ENCODE measurements at places on chromosomes 7 and 10.

DNA sequence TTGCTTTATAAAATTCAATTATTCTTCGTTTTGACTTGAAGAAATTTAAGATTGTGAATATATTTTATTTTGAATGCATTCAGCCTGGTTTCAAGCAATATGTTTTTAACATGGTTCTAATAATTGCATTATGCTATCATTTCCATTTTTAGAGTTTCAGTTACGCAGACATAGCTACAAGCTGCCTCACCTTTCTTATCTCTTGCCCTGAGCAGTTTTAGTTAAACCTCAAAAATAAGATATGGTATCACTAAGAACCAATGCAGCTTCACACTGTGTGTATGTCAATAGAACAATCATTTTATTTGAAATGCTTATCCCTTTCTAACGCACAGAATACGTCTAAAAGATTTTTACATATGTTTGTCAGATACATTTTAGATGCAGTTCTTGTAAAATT is 632.6 kb upstream of the KCND2 start:
- DNase-seq: no peak

DNA sequence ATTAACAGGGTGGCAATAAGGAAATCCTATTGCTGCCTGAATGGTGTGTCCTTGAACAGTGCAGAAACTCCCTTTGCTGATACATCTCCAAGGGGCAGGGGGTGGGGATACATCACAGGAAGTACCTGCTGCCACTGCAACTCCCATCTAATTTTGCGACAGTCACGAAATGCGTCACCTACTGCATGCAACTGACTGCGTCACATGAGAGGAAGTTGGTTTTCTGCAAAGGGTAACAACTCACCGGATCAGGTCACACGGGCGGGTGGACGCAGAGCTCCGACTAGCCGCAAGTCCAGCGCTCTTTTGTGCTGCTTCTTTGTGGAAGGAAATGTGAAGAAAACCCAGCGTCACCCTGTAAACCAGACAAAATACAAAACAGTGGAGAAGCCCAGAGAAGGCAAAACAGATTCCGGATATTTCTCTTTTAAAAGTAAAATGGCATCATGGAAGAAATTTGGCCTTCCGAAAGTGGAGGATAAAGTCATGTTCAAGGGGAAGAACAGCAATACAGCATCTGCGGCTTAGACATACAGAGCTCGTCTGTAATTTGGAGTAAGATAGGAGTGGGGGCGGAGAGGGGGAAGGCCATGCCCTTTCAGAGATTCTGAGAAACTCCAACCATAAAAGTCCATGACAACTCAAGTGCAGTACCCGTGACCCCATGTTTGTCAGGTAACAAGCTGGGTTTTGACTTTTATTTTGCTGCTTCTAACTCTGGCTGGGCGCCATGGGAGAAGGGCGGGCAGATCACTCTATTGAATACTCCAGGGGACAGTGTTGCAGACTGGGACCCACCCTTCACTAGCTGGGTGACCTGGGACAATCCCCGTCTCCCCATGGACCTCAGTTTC is 32.3 kb upstream of the PLEKHS1 start:
- no peak for DNase-seq

DNA sequence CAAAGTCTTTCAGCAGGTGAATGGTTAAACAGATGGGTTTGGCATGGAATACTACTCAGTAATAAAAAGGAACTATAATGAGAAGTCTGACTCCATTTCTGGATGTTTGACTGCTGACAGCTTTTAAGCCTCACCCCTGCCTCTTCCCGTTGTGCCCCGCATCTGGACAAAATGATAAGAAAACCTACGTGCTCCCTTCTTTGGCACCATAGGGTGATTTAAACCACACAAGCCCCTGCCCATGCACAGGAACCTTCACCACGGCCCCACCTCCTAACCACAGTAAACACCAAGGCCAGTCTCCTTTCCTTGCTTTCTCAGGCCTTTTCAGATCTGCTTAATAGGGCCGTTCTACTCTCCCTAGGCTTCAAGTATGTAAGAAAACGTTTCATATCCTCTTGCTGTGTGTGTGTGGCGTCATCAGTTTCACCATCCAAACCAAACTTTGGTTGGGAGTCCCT is 47.1 kb upstream of the UBN2 start:
- DNase-seq: no peak

- no peak for DNase-seq
Measured at GRCh38 chr7:12110425-12110824, 100.7 kb upstream of the TMEM106B start.

DNA sequence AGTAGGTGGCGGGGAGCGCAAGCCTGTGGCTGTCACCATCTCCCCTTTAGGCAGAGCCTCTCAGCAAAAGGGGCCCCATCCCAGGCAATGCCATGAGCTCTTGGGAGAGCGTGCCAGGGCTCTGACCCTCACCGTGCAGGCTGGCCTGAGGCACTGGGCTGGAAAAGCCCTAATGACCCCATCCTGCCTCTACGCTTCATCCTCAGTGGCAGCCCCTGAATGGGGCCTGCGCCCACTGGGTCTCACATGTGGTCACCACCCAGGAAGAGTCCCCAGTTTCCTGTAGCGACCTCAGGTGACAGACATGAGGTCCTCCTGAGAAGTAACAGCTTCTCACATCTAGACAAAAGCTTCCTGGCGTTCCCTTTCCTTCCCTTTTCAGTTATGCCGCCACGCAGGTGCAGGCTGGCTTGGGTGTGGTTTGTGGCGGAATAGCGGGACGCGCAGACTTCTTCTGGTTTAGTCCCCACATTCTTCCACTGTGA is 59.2 kb downstream of the CLEC2L start:
- no peak for DNase-seq

GRCh38 chr10:5840314-5841307 is 27.4 kb upstream of the GDI2 start:
- DNase-seq: no peak

- no peak for DNase-seq
Measured at GRCh38 chr7:132907380-132907940, 174.4 kb downstream of the CHCHD3 start.

DNA sequence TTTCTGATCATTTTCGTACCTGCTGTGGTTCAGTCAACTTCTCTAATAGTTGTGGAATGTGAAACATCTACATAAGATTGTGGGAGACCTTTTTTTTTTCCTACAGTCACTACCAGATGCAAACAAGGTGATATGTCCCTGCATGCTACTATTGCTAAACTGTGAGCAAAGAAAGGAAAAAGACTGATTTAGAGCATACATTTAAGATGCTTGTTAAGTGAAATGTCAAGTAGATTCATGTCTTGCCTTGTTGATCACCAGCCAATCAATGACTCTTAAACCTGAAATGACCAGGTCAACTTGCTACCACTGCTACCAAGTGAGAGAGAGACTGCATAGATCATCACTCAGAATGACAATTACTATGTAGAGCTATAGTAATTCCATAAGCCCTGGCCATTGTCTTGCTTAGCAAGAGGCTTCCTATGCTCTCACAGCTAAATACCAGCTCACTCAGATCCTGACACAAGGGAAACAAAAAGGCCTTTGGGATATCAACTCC is 84.3 kb upstream of the SKAP2 start:
- DNase-seq: peak; percentile 91

DNA sequence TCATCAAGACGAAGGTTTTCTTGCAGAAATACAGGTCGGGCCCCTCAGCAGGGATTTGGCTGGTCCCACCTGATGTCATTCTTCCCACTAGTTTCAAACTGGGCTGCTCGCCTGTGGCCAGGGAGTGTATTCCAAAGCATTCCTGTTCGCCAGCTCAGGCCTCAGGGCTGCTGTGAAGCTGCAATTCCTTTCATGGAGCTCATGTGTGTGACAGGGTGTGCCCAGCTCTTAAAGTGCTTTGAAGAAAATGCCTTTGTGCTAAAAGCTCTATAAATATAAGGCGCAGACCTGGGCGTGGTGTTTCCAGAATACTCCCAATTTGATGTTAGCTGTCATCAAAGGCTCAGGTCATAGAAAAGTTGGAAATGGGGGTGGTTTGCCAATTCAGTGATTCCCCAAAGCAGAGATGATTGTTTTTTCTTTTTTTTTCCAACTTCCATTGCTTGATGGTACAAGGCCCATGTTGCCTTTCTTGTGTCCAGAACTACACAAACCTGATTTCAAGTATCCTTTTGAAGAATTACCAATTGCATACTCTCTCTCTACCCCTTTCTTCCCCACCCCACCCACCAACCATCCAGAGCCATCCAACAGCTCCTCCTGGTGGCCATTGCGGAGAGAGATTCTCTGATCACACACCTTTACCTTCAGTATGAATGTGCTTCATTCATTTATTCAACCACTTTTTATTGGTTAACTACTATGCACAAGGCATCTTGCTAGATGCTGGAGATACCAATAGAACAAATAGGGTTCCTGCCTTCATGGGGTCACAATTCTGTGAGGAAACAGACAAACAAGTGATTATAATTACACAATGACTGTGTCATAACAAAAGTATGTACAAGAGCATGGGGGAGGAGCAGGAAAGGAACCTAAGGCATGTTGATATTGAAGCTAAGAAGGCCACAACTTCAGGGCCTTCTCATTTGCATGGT is 297.3 kb upstream of the LYZL1 start:
- DNase-seq: peak; percentile 56

DNA sequence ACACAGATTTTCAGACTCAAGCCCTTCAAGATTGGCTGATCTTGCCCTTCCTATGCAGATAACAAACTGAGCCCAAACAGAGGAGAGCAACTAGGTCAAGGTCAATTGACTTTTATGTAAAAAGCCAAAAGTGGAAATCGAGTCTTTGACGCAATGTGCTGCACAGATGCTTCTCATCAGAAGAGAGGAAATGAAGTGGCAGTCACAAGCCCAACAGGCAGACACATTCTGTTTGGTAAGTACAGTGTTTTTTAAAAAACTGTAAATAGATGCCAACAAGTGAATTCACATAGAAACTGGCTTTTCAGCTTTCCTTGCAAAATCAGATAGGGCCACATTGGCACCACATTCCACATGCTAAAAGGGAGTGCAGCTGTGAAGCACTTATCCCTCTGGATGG is 606.6 kb downstream of the KCNMA1 start:
- DNase-seq: no peak

DNA sequence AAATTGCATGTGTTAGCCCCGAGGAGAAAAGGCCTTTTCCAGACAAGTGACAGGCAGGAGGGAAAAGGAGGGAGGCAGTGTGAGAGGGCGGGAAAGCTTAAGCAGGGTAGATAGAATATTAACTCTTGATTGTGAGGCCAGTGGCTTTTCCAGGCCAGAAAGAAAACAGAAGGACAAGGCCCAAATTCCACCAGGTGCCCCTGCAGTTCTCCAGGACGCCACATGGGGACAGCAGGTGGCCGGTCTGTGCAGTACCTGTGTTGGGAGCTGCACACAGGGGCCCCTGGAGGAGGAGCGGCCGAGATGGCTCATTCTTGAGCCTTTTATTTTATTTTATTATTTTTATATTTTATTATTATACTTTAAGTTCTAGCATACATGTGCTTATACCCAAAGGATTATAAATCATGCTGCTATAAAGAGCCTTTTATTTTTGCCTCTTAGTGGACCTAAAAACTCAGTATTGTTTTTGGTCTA is 141.3 kb upstream of the KLF14 start:
- no peak for DNase-seq

- no peak for DNase-seq
Measured at GRCh38 chr10:128626397-128627000, 500.3 kb upstream of the MKI67 start.

DNA sequence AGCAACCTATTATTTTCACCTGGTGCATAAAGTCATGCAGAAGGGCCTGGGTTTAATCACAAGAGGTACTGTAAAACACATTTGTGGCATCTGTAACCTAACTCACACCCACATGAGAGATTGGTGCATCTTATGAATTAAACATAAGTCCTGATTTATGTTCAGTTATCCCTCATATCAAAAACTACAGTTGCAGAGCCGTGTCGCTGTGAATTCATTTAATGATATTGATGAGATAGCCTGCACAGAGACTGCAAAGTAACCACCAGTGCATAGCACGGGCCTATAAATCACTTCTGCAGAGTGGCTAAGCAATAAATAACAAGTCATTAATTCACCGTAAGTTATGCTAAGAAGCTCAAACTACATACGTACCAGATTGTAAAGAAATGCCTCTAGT is 178.2 kb downstream of the RELN start:
- no peak for DNase-seq
